ENCODE measurements at places on chromosomes 2 and 18. TPM values are rescaled to one million over a fixed set of nuclear protein-coding genes. Genes with fewer than 3 reads are reported as not detected.

The COPS8 gene
- 10.3 TPM for total RNA-seq

The CROCC2 gene
- not detected for total RNA-seq

The USP40 gene
- 113 TPM for total RNA-seq

The IL18R1 gene
- total RNA-seq, result 0.75 TPM

The UGT1A3 gene
- not detected for total RNA-seq

The FAM124B gene
- 0.41 TPM for total RNA-seq

DNA sequence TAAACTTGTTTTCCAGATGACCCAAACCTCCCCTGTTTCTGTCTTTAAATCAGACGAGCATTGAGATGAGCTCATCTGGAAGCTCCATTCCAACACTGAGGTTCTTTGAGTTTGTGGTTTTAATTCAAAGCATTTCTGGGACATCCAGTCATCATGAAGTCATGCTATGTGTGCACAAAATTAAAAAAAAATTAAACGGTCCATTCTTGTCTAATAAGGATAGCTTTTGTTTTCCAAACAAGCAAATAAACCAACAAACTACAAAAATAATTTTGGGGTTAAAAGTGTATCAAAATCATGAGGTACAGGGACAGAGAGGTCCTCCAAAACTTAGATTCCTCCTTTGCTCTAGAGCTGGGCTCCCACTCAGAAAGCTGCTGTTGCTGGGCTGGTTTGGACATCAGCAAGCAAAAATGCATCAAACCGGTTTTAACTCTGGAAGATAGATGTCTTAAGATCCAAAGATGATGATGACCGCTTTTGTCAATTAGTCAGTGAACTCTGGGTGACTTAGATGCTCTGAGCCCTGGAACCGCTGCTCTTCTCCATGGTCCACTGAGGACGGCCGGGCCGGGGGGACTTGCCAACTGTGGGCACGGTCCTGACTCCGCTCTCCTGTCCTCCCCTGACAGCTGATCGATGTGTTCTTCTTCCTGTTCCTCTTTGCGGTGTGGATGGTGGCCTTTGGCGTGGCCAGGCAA, 65.4 kb downstream of the TRPM8 start:
- no peaks in the 10 kb centered on the region for H3K27me3 ChIP-seq
- H3K4me3 ChIP-seq, result no peak overlapping the region
- no peak for DNase-seq
- no peaks in the 10 kb centered on the region for H3K4me1 ChIP-seq

- H3K4me1 ChIP-seq, result no peaks in the 10 kb centered on the region
- DNase-seq, result no peak
- H3K36me3 ChIP-seq, result no peaks in the 10 kb centered on the region
- H3K27ac ChIP-seq, result no peak overlapping the region
- peaks cover 3% of the 10 kb centered on the region for H3K27me3 ChIP-seq
Observed at GRCh38 chr2:85061896-85062295, 71.3 kb upstream of the TCF7L1 start.

- H3K4me3 ChIP-seq, result peak overlapping the region; percentile 68
- H3K27ac ChIP-seq, result peak overlapping the region; percentile 93
- peaks cover 19% of the 10 kb centered on the region for H3K4me1 ChIP-seq
- H3K27me3 ChIP-seq, result no peaks in the 10 kb centered on the region
- peak; percentile 62 for DNase-seq
- peaks cover 17% of the 10 kb centered on the region for H3K36me3 ChIP-seq
Observed at GRCh38 chr2:74530239-74531187, 780 bp downstream of the HTRA2 start.

- H3K27me3 ChIP-seq, result no peaks in the 10 kb centered on the region
- no peak overlapping the region for H3K27ac ChIP-seq
- no peaks in the 10 kb centered on the region for H3K36me3 ChIP-seq
- no peak overlapping the region for H3K4me3 ChIP-seq
Observed at GRCh38 chr2:239836021-239836765, 188.9 kb downstream of the NDUFA10 start.

GRCh38 chr2:59184276-59185020, 943.3 kb upstream of the FANCL start:
- no peak for DNase-seq
- no peaks in the 10 kb centered on the region for H3K27me3 ChIP-seq
- H3K27ac ChIP-seq, result peak overlapping the region; percentile 39

DNA sequence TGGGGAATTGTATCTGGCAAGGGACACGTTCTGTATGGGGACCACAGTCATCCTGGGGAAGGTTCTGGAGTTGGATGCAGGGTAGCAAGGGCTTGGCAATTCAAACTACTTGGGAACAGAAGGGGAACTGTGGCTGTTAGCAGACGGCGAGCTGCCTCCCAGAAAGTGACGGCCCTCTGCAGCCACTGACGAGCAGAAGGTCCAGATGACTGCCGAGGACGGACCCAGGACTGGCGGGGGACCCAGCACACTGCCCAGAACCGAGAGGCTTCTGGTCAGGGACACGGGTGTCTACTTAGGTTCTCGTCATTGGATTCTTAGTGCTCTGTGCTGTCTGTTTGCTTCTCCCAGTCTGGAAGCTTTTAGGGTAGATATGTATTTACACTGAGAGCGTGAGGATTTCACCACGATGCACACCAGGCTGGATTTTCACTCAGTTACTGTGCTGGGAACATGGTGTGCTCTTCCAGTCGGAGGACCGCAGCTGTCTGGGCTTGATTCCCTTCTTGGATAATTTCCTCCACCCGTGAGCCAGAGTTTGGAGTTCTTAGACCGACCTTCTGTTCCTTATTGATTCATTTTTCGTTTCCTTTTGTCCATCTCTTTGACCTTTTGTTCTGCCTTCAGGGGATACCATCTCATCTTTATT, 13.4 kb downstream of the GPR35 start:
- no peak overlapping the region for H3K4me3 ChIP-seq
- DNase-seq, result no peak
- H3K36me3 ChIP-seq, result no peaks in the 10 kb centered on the region
- peaks cover 10% of the 10 kb centered on the region for H3K27me3 ChIP-seq

DNA sequence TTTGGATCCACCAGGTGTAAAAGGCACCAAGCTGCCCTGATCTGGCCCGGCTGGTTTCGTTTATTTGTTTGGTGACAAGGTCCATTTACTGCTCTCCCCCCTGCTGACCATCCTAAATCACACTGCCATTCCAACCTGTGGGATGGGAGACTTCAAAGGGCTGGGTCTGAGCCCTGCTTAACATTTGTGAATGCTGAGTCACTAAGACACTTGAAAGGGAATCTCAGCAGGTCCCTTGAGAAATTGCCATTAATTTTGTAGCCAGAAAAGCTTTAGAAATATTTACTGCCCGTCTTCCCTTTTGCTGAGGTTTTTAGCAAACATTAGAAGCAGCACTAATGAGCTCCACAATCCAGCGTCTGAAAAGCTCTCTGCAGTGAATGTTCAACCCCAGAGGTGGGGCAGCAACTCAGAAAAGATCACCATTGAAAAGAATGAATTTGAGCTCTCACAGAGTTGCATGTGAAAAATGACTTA, 133.8 kb downstream of the ARL4C start:
- H3K36me3 ChIP-seq, result no peaks in the 10 kb centered on the region
- no peak overlapping the region for H3K27ac ChIP-seq
- H3K4me1 ChIP-seq, result peaks cover 4% of the 10 kb centered on the region
- DNase-seq, result no peak

DNA sequence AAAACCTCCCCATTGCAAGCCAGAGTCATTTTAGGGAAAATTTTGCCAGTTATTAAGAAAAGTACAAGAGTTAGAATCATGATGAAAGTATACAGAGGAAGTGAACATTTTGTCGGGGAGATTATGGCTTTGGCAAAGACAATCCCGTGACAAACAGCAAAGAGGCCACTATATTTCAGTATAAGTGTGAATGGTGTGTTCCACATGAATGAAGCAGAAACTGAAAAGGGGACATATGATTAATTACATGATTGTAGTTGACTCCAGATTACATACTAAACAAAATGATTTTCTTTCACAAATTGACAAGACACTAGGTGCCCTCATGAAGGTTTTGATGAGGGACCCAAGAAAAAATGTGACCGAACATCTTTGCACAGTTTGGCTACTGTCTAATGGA, 42.0 kb downstream of the SP140 start:
- no peaks in the 10 kb centered on the region for H3K36me3 ChIP-seq
- H3K4me1 ChIP-seq, result no peaks in the 10 kb centered on the region
- no peaks in the 10 kb centered on the region for H3K27me3 ChIP-seq
- no peak overlapping the region for H3K27ac ChIP-seq

DNA sequence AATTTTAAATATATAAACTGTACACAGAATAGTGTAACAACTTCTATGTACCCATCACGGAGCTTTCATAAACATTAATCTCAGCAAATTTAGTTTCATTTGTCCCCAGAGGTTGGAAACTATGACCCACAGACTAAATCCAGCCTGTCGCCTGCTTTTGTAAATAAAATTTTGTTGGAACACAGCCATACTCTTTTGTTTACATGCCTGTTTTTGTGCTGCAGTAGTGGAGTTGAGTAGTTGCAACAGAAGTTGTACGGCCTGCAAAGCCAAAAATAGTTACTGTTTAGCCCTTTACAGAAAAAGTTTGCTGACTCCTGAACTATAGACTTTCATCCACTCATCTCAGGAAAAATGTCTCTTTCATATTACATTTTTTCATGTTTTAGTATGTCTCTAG, 39.8 kb downstream of the RBM45 start:
- H3K27me3 ChIP-seq, result peaks cover 21% of the 10 kb centered on the region
- no peaks in the 10 kb centered on the region for H3K36me3 ChIP-seq
- DNase-seq, result no peak
- no peak overlapping the region for H3K27ac ChIP-seq
- H3K4me1 ChIP-seq, result peaks cover 14% of the 10 kb centered on the region

- H3K36me3 ChIP-seq, result no peaks in the 10 kb centered on the region
- no peak overlapping the region for H3K4me3 ChIP-seq
- peak; percentile 40 for DNase-seq
- H3K4me1 ChIP-seq, result peaks cover 93% of the 10 kb centered on the region
Observed at GRCh38 chr2:54599326-54599710, 124.1 kb upstream of the EML6 start.

GRCh38 chr2:44974064-44974715, 32.7 kb downstream of the SIX3 start:
- no peak overlapping the region for H3K27ac ChIP-seq
- no peaks in the 10 kb centered on the region for H3K4me1 ChIP-seq
- no peak overlapping the region for H3K4me3 ChIP-seq
- DNase-seq, result no peak
- no peaks in the 10 kb centered on the region for H3K36me3 ChIP-seq

GRCh38 chr2:218046238-218046637, 22.8 kb upstream of the RUFY4 start:
- peak overlapping the region; percentile 25 for H3K27ac ChIP-seq
- no peak overlapping the region for H3K4me3 ChIP-seq
- H3K27me3 ChIP-seq, result no peaks in the 10 kb centered on the region
- no peaks in the 10 kb centered on the region for H3K36me3 ChIP-seq
- no peak for DNase-seq

GRCh38 chr2:229658004-229658403, 56.4 kb downstream of the DNER start:
- no peak for DNase-seq
- no peaks in the 10 kb centered on the region for H3K36me3 ChIP-seq
- no peaks in the 10 kb centered on the region for H3K27me3 ChIP-seq
- H3K27ac ChIP-seq, result no peak overlapping the region

All from transverse colon (tissue), 4 donors.